PC-9 (cell line): ENCODE measurements at places on chromosomes 2 and 18. TPM values are rescaled to one million over a fixed set of nuclear protein-coding genes. Genes with fewer than 3 reads are reported as not detected.

DNA sequence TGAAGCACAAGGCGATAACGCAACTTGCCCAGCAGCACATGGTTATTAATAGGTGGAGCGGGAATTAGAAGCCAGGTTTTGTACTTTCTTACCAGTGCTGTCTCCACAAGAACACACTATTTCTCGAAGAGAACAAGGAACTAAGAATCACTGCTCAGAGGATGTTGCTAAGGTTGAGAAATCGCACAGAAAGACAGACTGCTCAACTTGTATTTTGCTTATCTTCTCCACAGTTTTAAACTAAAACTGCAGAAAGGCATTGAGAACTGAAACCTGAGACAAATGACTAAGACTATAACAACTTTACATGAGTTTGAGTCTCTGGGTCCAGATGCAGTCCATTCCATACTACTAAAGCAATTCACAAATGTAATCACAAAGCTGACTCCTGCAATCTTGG, 6.2 kb downstream of the PRKD3 start:
- no peaks in the 10 kb centered on the region for H3K27me3 ChIP-seq
- peaks cover 14% of the 10 kb centered on the region for H3K4me1 ChIP-seq
- H3K4me3 ChIP-seq, result no peak overlapping the region
- H3K27ac ChIP-seq, result no peak overlapping the region
- no peak for DNase-seq

GRCh38 chr2:88854528-88854927, 163.1 kb downstream of the RPIA start:
- H3K27me3 ChIP-seq, result no peaks in the 10 kb centered on the region
- no peak overlapping the region for H3K27ac ChIP-seq
- no peak for DNase-seq
- H3K36me3 ChIP-seq, result no peaks in the 10 kb centered on the region
- no peak overlapping the region for H3K4me3 ChIP-seq
- H3K4me1 ChIP-seq, result no peaks in the 10 kb centered on the region

DNA sequence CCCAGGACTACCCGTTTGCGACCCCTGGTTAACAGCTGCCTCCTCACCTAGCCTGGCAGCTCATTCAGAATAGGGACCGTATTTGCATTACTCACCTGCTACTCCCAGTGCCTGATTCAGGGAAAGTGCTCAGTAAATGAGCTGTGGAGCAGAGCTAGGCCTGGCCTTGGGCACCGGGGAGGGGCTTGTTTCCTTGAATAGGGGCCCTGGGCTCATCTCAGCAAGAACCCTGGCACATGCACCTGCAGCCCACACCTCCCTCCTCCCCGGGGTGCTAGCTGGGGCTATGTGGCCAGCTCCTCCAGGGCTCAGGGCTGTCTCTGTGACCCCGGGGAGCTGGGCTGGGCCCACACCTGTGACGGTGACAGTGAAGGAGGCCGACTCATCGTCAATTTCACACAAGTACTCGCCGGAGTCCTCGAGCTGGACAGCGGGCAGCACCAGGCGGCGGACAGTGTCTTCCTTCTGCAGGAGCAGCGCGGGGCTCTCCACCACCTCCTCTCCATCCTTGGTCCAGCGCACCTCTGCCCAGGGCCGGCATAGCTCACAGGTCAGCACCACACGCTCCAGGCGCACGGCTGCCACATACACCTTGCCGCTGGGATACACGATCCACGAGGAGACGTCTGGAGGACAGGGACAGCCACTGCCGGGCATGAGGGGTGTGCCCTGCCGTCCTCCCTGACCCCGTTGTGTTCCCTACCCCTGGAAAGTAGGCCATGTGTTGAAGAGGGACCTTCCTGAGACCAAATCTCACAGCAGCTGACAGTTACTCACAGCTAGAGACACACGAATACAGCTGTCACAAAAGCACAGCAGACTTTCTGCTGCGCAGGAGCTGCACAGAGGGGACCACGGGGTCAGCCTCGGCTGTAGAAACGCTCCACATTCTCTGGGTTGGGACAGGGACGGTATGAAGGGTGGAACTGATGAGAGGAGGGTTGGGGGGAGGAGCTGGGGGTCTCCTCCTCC, 9.0 kb downstream of the OBSL1 start:
- DNase-seq, result no peak
- no peaks in the 10 kb centered on the region for H3K36me3 ChIP-seq
- no peak overlapping the region for H3K27ac ChIP-seq
- H3K27me3 ChIP-seq, result no peaks in the 10 kb centered on the region
- no peaks in the 10 kb centered on the region for H3K4me1 ChIP-seq
- no peak overlapping the region for H3K4me3 ChIP-seq

DNA sequence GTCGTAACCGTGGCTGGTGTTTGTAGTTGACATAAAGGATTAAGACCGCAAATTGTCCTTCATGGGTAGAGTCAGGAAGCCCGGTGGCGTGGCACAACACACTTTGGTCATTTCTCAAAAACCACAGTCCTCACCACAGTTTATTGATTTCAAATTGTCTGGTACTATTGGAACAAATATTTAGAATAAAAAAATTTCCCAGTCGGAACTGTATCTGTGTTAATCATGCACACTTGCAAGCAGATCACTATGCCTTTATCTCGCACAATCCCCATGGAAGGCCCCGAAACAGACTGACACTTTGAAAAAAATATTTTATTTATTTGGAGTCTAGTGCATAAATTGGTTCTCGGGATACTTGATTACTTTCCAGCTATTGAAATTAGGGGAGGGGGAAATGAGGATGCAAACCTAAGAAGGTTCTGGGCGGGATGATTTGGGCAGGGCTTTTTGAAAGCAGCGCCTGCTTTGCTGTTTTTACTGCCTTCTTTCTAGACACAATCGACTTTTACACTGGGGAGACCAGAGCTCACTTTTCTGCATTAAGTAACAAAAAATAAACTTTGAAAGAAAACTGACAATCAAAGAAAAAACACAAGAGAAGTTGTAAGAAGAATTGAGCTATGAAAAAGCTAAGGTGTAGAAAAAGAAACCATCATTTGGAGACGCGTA, 15.4 kb upstream of the HOXD1 start:
- no peaks in the 10 kb centered on the region for H3K4me1 ChIP-seq
- H3K27ac ChIP-seq, result no peak overlapping the region
- no peak for DNase-seq
- no peak overlapping the region for H3K4me3 ChIP-seq

SLC38A11 gene
- not detected in 2 replicates for total RNA-seq

CPO gene
- not detected in 2 replicates for total RNA-seq
